ENCODE measurements at places on chromosomes 6 and 20. TPM values are rescaled to one million over a fixed set of nuclear protein-coding genes. Genes with fewer than 3 reads are reported as not detected.

Gene WFDC13
- not detected for total RNA-seq

Gene UNC93A
- total RNA-seq = 0.39 TPM

Gene MCHR2
- 0.31 TPM for total RNA-seq

Gene TNFRSF6B
- total RNA-seq = 26.2 TPM

Gene CCN2
- total RNA-seq = 39.1 TPM

Gene TUBE1
- 59.3 TPM for total RNA-seq

Gene RALGAPA2
- 61.5 TPM for total RNA-seq

Gene GJA1
- total RNA-seq = 61.0 TPM

Gene SLC22A2
- 0.24 TPM for total RNA-seq

Gene RNF182
- 7.2 TPM for total RNA-seq

Gene PNPLA1
- total RNA-seq = 3.5 TPM

Gene DEF6
- 13.1 TPM for total RNA-seq

Gene PPP1R14C
- 27.1 TPM for total RNA-seq

Gene SLX4IP
- 10.8 TPM for total RNA-seq

Gene PXDC1
- 38.2 TPM for total RNA-seq

Gene ATF6B
- 138 TPM for total RNA-seq

Gene AVP
- not detected for total RNA-seq

Gene SRMS
- total RNA-seq = 0.24 TPM

Gene C6orf58
- not detected for total RNA-seq

Gene IYD
- total RNA-seq = 1.6 TPM

Gene GLP1R
- 0.55 TPM for total RNA-seq

Gene PAX1
- total RNA-seq = not detected

Gene SRSF6
- 127 TPM for total RNA-seq

Gene LSM14B
- total RNA-seq = 137 TPM

Gene BIRC7
- total RNA-seq = 0.25 TPM

Gene TPX2
- total RNA-seq = 39.7 TPM

Gene CUL9
- 90.6 TPM for total RNA-seq

Gene SNAI1
- 7.6 TPM for total RNA-seq

Gene KIF6
- total RNA-seq = 4.2 TPM

Gene AARS2
- 14.6 TPM for total RNA-seq

Gene MYLK2
- 1.2 TPM for total RNA-seq

Gene WFDC10B
- 1.2 TPM for total RNA-seq

Gene SLA2
- 0.87 TPM for total RNA-seq

Gene STMN3
- total RNA-seq = 16.5 TPM

Gene SOBP
- total RNA-seq = 27.2 TPM

Gene PLN
- 2.0 TPM for total RNA-seq

Gene KCNK16
- total RNA-seq = not detected

Gene WFDC9
- not detected for total RNA-seq

Data from testis (tissue), 5 donors.